ENCODE measurements at places on chromosomes 2 and 18.

DNA sequence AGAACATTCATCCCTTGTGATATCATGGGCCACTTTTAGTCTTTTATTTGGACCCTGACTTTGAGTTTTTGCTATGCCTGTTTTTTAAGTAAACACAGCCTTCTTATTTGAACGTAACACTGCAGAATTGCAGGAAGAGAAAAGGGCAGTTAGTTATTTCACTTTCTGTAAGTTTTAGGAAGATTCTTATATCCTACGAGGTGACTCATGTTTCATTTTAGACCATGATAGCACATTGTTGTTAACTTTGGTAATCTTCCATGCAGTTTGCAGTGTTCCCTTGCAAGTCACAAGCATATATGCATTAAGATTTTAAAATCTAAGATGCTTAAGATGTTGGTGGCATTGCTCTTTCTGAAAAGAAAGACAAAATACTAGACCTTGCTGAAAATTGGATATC, 128.6 kb upstream of the EPC2 start:
- no peak for DNase-seq

DNA sequence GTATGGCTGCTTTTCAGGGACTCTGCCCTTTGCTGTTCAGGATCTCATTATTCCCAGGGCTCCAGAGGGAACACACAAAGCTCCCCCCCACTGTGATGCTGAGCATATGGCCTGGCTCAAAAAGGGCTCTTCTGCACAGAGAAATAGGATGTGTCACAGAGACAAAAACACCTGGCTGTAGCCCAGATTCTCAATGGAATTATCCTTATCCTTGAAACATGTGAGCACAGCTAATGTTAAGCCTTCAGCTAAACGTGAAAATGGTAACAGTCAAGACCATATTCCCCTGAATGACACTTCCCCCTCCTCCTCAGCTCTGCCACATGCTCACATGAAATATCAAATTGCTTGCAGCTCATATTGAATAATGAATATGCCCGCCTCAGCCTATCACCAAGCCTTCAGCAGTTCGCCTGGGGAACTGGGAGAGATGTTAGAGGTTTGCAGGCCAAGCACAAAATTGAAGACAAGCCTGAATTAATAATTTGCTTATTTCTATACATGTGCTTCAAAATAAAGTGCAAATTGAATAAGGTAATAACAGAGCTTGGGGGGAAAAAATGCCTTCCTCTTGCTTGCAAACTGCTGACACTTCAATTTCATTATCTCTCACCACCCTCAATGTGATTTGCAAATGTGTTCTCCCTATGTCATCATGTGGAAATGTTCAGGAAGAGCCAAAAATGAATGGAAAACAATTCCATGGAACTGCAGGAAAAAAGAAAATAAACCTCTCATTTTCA, 181.0 kb upstream of the HNRNPA3 start:
- no peak for DNase-seq

- DNase-seq = no peak
Measured at GRCh38 chr2:241506793-241507429, 1.5 kb downstream of the STK25 start.

DNA sequence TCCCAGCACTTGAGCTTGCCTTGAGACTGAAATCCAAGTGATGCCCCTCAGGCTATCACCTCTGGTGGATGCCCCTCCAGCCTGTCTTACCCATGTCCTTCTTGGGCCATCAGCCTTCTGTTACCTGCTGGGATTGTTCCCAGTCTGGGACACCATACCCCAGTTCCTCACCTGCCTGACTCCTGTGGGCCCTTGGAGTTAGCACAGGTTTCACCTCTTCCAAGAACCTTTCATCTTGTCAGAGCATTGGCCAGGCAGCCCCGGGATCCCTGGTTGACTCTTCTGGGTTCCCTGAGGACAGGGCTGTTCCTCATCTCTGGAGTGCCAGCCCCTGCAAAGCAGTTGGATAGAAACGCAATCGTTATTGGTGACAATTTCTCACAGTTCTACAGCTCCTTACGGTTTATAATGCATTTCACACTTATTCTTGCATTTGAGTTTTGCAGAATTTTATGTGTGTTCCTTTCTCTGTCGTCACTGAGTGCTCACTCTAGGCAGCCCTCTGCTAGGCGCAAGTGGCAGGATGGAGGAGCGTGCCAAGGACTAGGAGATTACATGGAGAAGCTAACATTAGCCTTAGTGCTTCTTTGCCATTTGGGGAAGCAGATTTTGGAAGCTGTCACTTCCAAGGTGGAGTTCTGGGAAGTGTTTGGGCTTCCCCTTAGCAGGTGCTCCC, 139.7 kb downstream of the DDX1 start:
- DNase-seq = no peak

DNA sequence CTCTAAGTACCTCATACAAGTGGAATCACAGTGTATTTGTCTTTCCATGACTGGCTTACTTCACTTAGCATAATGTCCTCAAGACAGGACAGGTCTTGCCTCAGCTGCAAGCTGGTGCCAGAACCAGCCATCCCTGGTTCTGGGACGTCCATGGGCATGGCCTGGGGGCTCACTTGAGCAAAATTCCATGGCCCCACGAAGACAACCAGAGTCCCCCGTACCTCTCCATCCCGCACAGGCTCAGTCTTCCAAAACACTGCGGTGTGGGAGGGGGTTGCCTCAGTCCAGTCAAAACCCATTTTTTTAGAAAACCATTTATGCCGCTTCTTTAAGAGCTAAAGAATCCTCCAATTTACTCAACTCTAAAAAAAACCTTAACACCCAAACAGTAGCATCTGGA, 21.7 kb upstream of the CABLES1 start:
- no peak for DNase-seq

GRCh38 chr2:221096706-221097567, 475.2 kb downstream of the EPHA4 start:
- no peak for DNase-seq

- no peak for DNase-seq
Measured at GRCh38 chr2:4258563-4258962, 555.2 kb downstream of the DCDC2C start.

DNA sequence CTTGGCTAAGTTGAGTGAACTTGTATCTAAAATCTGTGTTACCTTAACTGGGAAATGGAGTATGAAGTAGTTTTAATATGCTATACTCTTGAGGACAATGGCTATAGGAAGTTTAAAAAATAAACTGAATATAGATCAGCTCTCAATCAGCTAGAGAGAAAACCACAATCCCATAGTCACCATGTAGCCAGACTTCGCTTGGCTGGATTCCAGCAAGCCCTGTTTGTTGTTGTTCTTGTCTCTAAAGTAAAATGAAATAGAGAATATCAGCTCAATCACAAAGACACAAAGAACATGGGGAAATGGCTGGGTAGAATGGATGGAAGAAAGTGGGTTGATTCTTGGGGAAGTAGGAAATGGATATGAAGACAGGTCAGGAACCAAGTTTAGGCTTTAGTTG, 234.9 kb downstream of the PHLPP1 start:
- DNase-seq = no peak

DNA sequence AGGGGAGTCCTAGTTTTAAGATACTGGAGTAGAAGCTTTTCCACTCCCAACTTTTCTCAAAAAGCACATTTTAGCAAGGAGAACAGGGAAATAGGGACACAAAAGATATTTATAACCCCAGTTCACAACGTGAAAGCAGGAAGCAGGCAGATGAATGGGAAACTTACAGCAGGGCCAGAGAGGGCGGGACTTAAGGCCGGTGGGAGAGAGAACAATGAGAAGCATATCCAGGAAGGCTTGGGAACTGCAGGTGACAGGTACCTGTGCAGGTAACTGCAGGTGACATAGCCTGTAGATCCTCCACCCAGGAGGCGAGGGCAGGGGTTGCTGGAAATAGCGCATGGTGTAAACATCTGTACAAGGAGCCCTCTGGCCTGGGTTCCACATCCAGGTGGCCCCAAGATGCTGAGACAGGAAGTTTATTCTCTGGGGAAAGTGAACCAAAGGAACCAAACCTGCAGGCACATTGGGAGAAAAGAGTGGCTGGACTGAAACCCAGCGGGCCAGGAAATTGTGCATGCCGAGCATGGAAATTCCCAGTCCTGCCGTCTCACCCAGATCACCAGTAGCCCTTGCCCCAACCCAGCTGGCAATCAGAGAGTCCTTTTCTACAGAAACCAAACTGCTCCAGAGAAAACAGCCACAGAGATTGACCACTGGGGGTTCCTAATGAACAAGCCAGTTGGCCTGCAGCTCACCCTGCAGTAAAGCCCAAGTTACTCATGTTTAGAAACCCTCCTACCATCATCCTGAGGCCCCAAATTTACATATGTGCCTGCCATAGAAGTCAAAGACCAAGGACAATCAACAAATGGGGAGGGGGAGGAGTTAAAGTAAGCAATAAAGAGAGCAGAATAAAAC, 24.3 kb upstream of the COL6A3 start:
- DNase-seq = no peak

DNA sequence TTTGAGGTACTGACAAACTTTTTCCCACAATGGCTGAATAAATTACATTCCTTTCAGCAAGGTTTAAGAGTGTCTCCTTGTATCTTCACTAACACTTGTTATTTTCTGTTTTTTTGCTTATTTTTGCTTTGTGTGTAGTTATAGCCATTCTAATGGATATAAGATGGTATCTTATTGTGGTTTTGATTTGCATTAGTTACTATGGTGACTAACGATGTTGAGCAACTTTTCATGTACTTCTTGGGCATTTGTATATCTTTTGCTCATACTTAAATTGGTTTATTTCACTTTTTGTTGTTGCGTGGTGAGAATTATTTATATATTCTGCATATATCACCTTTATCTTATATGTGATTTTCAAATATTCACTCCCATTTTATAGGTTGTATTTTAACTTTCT, 79.9 kb upstream of the FSIP2 start:
- no peak for DNase-seq

GRCh38 chr18:79250301-79250981, 145.3 kb upstream of the NFATC1 start:
- DNase-seq = no peak

GRCh38 chr2:25331686-25332365, 9.9 kb downstream of the DNMT3A start:
- DNase-seq = no peak

DNA sequence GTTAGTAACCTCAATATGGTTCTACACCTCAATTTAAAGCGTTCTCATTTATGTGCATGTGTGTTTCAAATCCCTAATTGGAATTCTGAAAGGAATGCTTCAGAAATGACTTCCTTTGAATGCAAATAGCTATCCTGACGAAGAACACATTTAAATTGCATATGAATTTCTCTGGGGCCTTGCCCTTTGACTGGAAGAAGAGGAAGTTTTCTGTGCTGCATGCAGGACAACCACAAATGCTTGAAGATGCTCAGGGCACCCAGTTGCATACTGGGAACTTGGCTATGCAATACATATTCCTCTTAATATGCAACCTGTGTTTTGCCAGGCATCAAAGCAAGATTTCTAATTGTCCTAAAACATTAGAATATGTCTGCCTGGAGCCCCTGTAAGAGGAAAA, 55.3 kb downstream of the TMEM178A start:
- no peak for DNase-seq

DNA sequence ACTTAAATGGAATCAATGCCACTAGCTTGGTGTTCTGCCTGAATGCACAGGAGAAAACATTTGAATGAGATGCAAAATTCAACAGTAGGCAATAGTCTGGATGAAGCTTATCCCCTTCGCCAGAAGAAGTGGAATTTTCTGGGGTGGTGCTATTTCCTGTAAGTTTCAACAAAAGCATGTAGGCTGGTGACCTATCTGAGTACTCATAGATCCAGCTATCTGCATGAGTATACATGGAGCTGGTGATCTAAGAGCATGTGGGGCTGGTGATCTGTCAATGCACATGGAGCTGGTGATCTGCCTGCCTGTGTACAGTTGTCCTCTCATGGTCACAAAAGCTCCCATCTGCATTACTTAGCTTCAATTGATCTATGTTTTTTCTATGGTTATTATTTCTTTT, 71.2 kb downstream of the SLC9A4 start:
- no peak for DNase-seq

- DNase-seq = no peak
Measured at GRCh38 chr2:188909036-188909435, 65.1 kb upstream of the COL3A1 start.

DNA sequence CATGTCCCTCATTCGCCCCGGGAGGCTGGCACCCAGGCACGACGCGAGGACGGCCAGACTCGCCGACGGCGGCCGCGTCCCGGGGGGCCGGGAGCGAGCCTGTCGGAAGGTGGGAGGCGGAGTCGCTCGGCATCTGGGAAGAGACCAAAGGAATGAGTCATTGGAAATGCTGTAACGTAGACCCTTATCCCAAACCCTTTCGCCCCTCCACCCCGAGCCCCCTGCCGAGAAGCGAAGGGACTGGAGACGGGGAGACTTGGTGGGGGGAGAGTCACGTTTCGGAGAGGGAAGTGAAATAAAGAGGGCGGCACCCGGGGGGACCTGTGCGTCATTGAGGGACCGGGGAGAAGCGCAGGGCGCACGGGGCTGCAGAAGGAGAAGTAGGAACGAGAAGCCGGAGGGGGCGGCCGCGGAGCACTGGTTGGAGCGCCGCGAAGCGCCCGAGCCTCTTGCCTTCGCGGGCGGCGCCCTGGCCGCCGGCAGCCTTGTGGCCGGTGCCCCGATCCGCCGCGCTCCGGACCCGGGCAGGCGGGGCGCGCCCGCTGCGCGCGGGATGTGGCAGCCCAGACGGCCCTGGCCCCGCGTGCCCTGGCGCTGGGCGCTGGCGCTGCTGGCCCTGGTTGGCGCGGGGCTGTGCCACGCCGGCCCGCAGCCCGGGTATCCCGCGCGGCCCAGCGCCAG, at the start of gene EMILIN2:
Gene EMILIN2, plus strand, starts transcription at position 371 of the 681 bp plus-strand sequence. Its CDS starts 183 bp downstream, at position 554.
- DNase-seq = no peak

DNA sequence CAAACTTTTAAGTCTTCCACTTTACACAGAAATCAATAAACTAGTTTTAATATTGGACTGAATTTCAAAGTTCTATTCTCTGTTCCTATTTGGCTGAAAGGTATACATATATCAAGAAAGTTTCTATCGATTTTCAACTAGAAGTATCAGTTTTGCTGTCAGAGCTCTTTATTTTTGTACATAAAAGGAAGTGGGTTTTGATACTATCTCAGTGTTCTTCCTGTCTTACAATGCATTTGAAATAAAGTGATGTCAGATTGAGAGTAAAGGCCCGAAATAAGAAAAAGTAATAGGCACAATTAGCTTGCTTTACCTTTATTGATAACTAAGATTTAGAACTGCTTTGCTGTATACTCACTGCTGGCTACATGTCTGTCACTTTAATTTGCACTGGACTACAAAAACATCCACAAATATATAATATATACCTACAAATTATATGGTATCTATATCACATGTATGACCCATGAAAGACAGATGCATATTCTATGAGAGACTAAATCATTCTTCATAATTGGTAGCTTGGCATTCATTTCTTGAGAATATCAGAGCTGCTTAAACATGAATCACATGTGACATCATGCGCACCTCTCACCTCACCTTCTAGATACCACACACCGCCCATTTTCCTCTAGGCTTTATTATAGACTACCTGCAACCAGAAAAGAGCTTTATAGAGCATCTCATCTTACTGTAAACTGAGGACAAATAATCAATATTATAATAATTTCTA, 83.6 kb downstream of the ASXL2 start:
- DNase-seq = no peak

Data from RCC 7860 (cell line).